Lung (tissue), 17 donors: ENCODE measurements at places on chromosomes 11 and 22.
A peak's percentile ranks its signal among the peaks of the same experiment; 100 is the strongest.

GRCh38 chr11:8365216-8365941 is 101.7 kb upstream of the LMO1 start:
- DNase-seq, result peak; percentile 43

GRCh38 chr22:32342977-32343376 is 14.7 kb upstream of the RFPL3 start:
- DNase-seq, result no peak

DNA sequence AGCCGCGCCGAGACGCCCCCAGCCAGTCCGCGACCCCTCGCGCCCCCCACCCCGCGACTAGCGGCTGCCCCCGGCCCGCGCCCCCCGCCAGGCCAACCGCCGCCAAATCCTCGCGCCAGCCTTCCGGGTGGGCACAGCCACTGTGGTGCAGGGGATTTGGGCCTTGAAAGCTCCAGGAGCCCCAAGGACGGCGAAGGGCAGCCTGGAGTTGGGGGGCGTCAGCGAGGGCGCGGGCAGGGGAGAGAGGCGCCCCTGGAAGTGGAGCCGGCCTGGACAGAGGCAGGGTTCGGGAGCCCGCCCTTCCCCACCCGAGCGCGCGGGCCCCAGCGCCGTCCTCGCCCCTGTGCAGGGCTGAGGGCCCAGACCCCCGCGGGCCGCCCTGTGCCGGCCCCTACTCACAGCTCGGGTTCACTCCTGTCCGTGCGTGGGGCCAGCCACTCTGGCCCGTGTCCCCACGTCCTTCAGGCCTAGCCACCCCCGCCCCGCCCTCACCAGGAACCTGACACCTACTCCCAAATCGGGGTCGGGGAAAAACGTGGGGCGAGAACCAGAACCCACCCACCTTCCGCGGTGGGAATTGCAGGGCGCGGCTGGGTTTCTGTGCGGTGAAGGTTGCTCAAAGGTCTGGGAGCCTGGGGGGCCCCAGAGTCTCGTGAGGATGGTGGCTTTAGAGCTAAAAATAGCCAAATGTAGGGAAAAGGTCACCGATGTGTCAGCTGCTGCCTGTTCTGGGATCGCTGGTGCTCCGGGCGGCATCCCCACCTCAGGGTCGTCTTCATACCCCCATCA is at the start of gene CPT1B:
TSS of gene CPT1B (minus strand) at position 441 of the 789 bp plus-strand sequence. CDS start 512 bp downstream, outside the sequence.
- DNase-seq, result no peak

GRCh38 chr11:28615542-28615941 is 507.4 kb downstream of the METTL15 start:
- DNase-seq, result no peak

- DNase-seq, result no peak
These were observed 454 bp downstream of the TMEM218 start for GRCh38 chr11:125111001-125111342.

- DNase-seq, result no peak
These were observed 28.6 kb downstream of the LRP5 start for GRCh38 chr11:68340784-68341556.

- DNase-seq, result no peak
These were observed 86.3 kb downstream of the MORC2 start for GRCh38 chr22:30882184-30882717.
